ENCODE measurements at places on chromosomes 12 and 14. TPM values are rescaled to one million over a fixed set of nuclear protein-coding genes. Genes with fewer than 3 reads are reported as not detected.

GRCh38 chr14:78455896-78456435 is 285.8 kb downstream of the NRXN3 start:
- DNase-seq = no peak

DNA sequence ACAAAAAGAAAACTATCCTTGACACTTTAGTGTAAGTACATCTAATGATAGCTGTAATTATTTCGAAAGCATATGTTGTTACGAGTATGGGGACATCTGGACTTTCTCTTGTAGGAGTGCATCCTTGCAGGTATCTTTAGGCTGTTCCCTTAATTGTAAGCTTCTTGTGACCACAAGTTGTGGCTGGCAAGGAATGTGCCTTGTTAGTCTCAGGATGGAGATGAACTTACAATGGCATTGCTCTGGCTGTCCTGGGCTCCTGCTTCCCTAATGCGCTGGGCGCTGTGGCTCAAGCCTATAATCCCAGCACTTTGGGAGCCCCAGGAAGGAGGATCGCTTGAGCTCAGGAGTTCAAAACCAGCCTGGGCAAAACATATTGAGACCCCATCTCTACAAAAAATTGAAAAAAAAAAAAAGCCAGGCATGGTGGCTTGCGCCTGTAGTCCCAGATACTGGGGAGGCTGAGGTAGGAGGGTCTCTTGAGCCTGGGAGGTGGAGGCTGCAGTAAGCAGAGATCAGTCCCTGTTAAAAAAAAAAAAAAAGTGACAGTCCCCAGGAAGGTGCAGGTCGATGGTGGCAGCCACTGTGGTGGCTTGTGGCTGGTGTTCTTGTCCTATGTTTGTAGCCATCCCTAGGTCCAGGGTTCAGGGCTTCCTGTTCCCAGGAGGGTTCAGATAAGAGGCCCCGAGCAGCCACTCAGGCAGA is 23.7 kb upstream of the PPP1R13B start:
- DNase-seq = no peak

- no peak for DNase-seq
Observed at GRCh38 chr12:5960783-5961182, 15.7 kb upstream of the ANO2 start.

- DNase-seq = no peak
Observed at GRCh38 chr12:112932485-112933128, 5.7 kb upstream of the OAS3 start.

GRCh38 chr12:21527451-21528180 is 1.5 kb downstream of the SPX start:
- DNase-seq = peak; percentile 85

DNA sequence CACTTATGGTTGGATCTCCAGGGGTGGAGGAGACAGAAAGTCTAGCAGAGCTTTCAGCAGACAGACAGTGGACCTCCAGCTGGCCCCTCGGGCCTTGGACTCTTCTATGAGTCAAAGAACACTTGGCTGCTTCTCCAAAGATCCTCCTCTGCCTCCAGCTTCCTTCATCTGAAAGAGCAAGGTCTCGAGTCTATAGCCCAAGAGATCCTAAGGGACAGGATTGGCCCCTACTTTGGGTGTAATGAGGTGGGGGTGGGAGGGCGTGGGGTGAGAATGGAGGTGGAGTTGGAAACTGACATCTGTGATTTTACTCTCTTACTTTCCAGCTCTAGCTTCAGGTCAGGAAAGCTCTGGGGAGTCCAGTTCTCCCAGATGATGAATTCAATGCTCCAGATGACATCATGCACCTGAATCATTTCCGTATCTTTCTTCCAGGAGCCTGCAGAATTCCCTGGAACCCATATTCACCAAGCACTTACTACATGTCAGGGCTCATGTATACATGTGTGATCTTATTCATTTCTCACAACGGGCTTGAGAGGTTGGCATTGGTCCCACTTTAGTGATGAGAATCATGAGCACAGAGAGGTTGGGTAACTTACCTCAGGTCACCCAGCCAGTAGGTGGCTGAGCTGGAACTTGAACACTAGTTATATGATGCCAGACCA is 10.2 kb upstream of the PGF start:
- DNase-seq = no peak

GRCh38 chr12:108868781-108869180 is 11.1 kb upstream of the DAO start:
- no peak for DNase-seq

GRCh38 chr12:98918176-98918863 is 273.2 kb downstream of the APAF1 start:
- DNase-seq = no peak

DNA sequence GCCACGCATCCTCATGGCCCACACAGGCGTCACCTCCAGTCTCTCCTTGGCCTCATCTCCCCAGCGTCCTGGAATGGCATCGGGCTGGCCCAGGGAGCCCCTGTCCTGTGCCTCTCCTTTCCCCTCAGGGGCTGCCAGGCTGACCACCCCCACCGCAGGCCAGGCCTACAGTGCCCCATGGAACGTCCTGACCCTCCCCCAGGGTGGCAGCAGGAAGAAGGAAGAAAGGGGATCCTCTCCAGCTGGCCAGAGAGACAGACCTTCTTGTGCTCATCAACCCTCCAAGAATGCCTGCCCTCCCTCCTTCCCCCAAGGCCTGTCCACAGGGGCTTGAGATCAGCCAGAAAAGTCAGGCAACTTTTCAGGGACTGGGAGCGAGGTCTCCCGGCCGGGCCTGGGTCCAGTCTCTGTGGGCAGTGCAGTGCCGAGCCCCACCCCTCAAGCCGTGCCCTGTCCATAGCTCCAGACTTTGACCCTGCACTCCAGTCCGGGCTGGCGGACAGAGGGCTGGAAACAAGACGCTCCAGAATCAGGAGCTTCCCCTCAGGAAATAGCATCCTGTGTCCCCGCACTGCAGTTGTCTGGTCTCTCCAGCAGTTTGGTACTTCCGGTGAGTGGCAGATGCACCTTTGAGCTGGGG is at the start of gene DAO:
Gene DAO, plus strand, starts transcription at position 478 of the 640 bp plus-strand sequence. CDS start 4,915 bp downstream, outside the sequence.
- DNase-seq = peak; percentile 37

- peak; percentile 36 for DNase-seq
Observed at GRCh38 chr14:105528586-105529318, 2.4 kb downstream of the TMEM121 start.

- DNase-seq = no peak
Observed at GRCh38 chr14:87877877-87878276, 115.1 kb downstream of the GALC start.

DNA sequence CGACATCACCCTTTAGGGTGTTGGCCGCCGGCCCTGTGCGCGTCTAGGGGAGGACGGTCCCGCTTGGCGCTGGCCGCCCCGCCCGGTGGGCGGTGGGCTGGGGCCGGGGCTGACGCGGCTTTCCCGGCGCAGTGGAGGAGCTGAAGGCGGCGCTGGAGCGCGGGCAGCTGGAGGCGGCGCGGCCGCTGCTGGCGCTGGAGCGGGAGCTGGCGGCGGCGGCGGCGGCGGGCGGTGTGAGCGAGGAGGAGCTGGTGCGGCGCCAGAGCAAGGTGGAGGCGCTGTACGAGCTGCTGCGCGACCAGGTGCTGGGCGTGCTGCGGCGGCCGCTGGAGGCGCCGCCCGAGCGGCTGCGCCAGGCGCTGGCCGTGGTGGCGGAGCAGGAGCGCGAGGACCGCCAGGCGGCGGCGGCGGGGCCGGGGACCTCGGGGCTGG is 3.6 kb downstream of the TNFAIP2 start:
- DNase-seq = peak; percentile 88

DNA sequence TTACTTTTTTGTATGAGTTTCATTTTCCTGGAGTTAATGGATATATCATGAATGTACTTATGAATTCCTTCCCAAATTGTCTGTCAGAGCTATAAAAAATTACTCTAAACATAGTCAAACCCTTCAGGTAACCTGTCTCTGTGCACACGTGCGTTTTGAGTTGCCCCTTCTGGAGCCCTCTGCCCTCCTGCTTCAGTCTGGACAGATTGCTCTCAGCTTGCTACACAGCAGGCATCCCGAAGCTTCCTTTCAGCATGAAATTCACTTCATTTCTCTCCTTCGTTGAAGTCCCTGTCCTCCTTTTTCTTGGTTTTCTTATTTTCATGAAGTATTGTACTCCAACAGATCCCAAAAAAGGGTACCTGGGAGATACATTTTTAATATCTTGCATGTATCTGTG is 47.3 kb downstream of the FNTB start:
- DNase-seq = no peak

- no peak for DNase-seq
Observed at GRCh38 chr12:101694986-101695385, 2.5 kb upstream of the CHPT1 start.

GRCh38 chr12:40156021-40156764 is 50.3 kb upstream of the SLC2A13 start:
- no peak for DNase-seq

DNA sequence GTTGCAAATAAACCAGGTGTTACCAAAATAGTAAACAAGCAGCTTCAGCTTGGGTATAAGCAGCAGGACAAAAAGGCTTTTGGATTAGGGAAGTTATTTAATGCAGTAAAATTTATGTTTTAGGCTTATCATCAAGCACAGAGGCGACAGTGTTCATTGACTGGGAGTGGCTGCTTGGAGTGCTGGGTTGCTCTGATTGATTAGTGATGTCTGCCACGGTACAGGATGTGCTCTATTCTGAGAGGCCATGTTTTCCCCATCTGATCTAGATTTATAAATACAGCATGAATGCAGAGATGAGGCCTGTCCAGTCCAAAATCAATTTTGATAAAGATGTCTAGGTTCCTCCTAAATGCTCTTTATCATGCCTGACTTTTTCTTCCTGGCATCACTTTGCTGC is 83.5 kb downstream of the MAP1LC3B2 start:
- DNase-seq = no peak

DNA sequence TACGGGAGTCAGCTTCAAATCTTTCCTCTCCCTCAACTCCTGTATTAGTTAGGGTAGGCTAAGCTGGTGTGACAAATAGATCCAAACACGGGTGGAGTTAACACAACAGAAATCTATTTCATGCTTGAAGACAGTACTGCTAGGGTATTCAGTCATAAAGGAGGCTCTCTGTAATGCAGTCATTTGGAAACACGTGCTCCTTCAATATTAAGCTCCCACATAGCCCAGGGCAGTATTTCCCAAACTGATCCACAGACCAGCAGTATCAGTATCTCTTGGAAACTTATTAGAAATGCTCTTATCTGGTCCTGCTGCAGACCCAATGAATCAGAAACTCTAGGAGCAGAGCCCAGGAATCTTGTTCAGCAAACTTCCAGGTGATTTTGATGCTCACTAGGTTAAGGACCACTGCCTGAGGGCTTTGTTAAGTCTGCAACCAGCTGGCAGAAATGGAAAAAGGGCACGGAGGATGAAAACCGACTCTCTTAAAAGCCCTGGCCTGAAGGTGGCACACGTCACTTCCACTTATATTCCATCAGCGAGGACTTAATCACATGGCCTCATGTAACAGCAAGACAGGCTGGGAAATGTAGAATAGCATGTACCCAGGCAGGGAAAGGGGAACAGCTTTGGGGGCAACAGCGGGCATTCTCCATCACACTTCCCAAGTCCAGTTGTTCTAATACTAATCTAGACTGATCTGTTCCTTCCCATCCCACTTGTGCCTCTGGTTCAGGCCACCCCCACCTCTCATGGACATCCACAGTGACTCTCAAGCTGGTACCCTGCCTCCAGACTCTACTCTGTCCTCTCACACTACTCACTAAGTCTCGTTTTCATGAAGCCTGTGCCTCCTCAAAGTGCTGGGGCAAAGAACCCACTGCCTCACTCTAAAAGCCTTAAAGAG is 38.2 kb upstream of the RIC8B start:
- DNase-seq = no peak

DNA sequence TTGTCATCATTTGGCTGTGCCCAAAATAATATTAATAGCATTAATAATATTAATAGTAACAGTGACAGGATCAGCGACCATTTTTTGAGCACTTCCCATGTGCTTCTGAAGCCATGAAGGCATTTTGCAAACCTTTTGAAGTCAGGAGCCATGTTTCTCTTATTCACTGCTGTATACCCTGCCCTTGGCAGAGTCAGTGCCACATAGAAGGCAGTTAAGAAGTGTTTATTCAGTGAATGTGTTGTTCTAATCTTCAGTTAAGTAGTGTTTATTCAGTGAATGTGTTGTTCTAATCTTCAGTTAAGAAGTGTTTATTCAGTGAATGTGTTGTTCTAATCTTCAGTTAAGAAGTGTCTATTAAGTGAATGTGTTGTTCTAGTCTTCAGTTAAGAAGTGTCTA is 319.7 kb upstream of the NAV3 start:
- no peak for DNase-seq

DNA sequence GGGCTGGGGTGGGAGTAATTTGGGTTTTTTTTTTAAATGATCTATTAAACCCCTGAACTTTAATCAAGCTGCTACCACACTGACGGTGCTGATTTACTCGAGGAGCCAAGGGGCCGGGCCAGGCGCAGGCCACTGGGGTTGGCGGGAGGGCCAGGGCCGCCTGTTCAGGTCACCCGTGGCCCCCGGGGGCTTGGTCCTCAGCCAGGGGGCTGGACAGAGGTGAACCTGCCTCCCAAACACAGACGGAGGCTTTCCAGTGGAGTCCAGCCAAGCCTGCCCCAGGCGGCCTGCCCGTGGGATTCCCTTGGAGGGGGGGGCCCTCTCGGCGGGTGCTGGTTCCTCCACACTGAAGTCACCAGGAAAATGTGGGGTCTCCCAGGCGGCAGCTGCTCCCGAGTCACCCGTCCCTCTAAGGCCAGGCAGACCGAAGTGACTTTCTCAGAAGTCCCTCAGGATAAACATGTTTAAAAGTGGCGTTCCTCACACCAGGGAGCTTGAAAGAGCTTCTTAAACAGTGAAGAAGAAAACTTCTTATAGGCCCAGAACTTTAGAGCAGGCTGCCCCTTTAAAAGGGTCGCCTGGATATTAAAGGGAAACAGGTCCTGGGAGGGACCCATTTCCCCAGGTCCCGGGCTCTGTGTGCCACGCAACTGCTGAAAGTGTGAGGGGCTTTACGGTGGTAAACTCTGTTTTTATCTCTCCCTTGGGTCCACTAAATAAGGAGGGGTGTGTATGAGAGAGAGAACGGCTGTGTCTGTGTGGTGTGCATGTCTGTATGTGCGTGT is 167.2 kb upstream of the GSC start:
- DNase-seq = peak; percentile 53

DNA sequence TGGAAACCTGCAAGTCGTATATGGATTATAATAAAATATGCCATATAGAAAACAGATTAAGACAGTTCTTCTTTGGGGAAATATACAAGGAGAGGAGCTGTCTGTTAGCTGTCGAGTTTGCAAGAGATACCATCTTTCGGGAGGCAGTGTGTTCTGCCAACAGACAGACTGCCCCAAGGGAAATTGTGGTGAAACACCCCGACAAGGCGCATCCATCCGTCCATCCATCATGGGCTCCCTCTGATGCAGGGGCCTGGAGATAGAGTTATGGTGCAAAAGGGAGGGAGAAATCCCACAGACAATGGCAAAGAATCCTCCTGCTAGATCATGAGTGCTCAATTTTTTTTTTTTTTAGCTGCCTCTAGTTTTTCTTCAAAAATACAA is 156.3 kb downstream of the DPF3 start:
- no peak for DNase-seq

GRCh38 chr14:57052705-57053302 is 215.9 kb downstream of the EXOC5 start:
- DNase-seq = no peak

Gene TEAD4
- total RNA-seq = 40.9 TPM

Gene ADAMTS20
- total RNA-seq = not detected

Gene PAH
- 8.7 TPM for total RNA-seq

Gene ENDOU
- total RNA-seq = 0.91 TPM

Gene ACTR6
- total RNA-seq = 29.2 TPM

Gene RNF212B
- not detected for total RNA-seq

Gene NYNRIN
- 12.1 TPM for total RNA-seq

Gene ANKRD52
- total RNA-seq = 46.4 TPM

Gene PPM1H
- 25.0 TPM for total RNA-seq

Gene FAM90A1
- 0.54 TPM for total RNA-seq
